Mammary microvascular endothelial cell (primary cell): ENCODE measurements at places on chromosomes 7 and 10. TPM values are rescaled to one million over a fixed set of nuclear protein-coding genes. Genes with fewer than 3 reads are reported as not detected.

Gene HYCC1
- total RNA-seq = 64.3 and 80.9 TPM in 2 replicates

Gene LIPJ
- not detected in 2 replicates for total RNA-seq

Gene MTPN
- 162 and 163 TPM in 2 replicates for total RNA-seq

Gene POLR3A
- 16.8 and 17.5 TPM in 2 replicates for total RNA-seq

Gene CELF2
- 13.1 and 15.6 TPM in 2 replicates for total RNA-seq

Gene TBXAS1
- total RNA-seq = 0.67 and 1.7 TPM in 2 replicates

Gene INSIG1
- total RNA-seq = 135 and 150 TPM in 2 replicates

Gene RAPGEF5
- total RNA-seq = 44.0 and 56.5 TPM in 2 replicates

Gene PNLIP
- not detected in 2 replicates for total RNA-seq

Gene UCMA
- not detected in 2 replicates for total RNA-seq

Gene IGF2BP3
- 100 and 125 TPM in 2 replicates for total RNA-seq

Gene ANXA11
- total RNA-seq = 128 and 135 TPM in 2 replicates

Gene CDNF
- 0.44 and 1.1 TPM in 2 replicates for total RNA-seq

Gene CRTAC1
- total RNA-seq = 0.74 and 5.6 TPM in 2 replicates

Gene GDF10
- total RNA-seq = not detected in 2 replicates

Gene LGI1
- not detected in 2 replicates for total RNA-seq

Gene VSTM2A
- not detected in 2 replicates for total RNA-seq

Gene SPDYE2B
- total RNA-seq = not detected in 2 replicates

Gene SDHAF3
- 7.5 and 8.1 TPM in 2 replicates for total RNA-seq

Gene TMEM130
- total RNA-seq = not detected in 2 replicates

Gene UTF1
- not detected in 2 replicates for total RNA-seq

Gene PTCD1
- 3.4 and 5.1 TPM in 2 replicates for total RNA-seq

Gene HOXA6
- total RNA-seq = 4.0 and 6.5 TPM in 2 replicates

Gene KCNH2
- total RNA-seq = not detected in 2 replicates

Gene VSTM4
- total RNA-seq = 0.34 and 0.40 TPM in 2 replicates

Gene MMD2
- not detected in 2 replicates for total RNA-seq

Gene TDRD1
- total RNA-seq = 0.07 TPM in 1 of 2 replicates, not detected in the other

Gene FAM180A
- total RNA-seq = 0.10 TPM in 1 of 2 replicates, not detected in the other

Gene GTF2IRD1
- total RNA-seq = 11.6 and 16.9 TPM in 2 replicates

Gene TBC1D12
- 7.3 and 11.5 TPM in 2 replicates for total RNA-seq

Gene SPAM1
- not detected in 2 replicates for total RNA-seq

Gene PIP
- not detected in 2 replicates for total RNA-seq

Gene SPDYE2
- not detected in 2 replicates for total RNA-seq

Gene OR6V1
- not detected in 2 replicates for total RNA-seq

Gene NPFFR1
- not detected in 2 replicates for total RNA-seq

Gene PYROXD2
- 1.9 and 2.1 TPM in 2 replicates for total RNA-seq

Gene MYH16
- total RNA-seq = 0.64 and 0.67 TPM in 2 replicates

Gene BMPER
- not detected in 2 replicates for total RNA-seq

Gene DPP6
- total RNA-seq = not detected in 2 replicates

Gene CPXM2
- total RNA-seq = 7.0 and 7.8 TPM in 2 replicates

Gene PDE6C
- total RNA-seq = not detected in 2 replicates

Gene SRI
- total RNA-seq = 135 and 148 TPM in 2 replicates

Gene RSPH10B
- 0.05 and 0.53 TPM in 2 replicates for total RNA-seq

Gene ERVW-1
- not detected in 2 replicates for total RNA-seq

Gene IFIT1B
- total RNA-seq = 0.34 TPM in 1 of 2 replicates, not detected in the other

Gene HPS6
- total RNA-seq = 36.1 and 41.8 TPM in 2 replicates

Gene ARHGAP22
- total RNA-seq = 35.3 and 37.4 TPM in 2 replicates

Gene CNPY1
- not detected in 2 replicates for total RNA-seq

Gene NEBL
- total RNA-seq = 7.6 and 8.3 TPM in 2 replicates

Gene OR2A7
- not detected in 2 replicates for total RNA-seq

Gene ASZ1
- total RNA-seq = not detected in 2 replicates

Gene GRID2IP
- not detected in 2 replicates for total RNA-seq
